Karpas-422 (cell line): ENCODE measurements at places on chromosomes 5 and 9.

DNA sequence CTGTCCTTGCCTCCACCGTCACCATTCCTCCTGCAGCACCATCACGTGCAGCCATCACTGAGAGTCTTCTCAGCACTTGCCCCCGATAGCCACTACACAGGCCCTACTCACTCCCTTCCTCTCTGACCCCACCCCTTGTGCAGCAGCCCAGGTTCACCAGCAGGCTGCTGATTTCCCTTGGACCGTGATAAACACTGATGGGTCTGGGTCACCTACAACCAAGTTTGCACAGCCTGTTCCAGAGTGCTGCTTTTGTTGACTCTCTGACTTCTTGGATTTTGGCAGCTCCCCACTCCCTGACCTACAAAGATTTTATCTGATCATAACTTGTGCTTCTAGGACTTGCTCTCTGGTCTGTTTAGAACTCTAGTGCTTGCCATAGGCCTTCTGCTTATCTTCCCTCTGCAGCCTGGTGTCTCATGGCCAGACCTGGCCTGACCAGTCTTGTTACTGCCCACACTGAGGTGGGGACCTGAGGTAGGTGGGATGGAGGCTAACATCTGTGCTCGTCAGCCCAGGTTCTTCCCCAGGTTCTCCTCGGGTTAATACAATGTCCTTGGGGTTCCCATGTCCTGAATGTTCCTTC, 109.3 kb downstream of the TARS1 start:
- DNase-seq: no peak

DNA sequence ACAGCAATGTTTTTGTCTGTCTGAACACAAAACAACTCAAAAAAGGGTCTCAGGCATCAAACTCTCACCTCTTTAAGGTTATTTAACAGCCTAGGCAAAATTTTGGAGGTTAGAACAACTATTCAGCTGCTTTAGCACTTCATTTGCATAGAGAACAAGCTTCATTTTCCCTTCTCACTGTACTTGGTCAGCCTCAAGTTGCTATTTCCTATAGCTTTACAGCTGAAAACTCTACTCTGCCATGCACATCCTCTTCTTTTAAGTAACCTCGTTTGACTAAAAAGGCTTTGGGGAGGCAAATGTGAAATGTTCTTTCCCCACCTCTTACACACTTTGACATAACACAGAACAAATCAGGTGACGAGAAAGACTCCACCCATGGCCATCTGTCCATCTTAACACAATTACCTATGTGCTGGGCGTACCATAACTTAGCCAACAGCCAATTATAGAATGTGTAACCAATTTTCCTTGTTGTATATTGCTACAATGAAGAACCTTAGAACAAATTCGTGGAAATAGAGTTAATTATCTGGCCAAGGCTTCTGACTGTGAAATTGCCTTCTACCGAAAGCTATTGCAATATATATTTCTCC, 195.7 kb downstream of the DCP2 start:
- DNase-seq: peak; percentile 60

GRCh38 chr5:111735583-111736270, 21.3 kb downstream of the NREP start:
- DNase-seq: no peak

DNA sequence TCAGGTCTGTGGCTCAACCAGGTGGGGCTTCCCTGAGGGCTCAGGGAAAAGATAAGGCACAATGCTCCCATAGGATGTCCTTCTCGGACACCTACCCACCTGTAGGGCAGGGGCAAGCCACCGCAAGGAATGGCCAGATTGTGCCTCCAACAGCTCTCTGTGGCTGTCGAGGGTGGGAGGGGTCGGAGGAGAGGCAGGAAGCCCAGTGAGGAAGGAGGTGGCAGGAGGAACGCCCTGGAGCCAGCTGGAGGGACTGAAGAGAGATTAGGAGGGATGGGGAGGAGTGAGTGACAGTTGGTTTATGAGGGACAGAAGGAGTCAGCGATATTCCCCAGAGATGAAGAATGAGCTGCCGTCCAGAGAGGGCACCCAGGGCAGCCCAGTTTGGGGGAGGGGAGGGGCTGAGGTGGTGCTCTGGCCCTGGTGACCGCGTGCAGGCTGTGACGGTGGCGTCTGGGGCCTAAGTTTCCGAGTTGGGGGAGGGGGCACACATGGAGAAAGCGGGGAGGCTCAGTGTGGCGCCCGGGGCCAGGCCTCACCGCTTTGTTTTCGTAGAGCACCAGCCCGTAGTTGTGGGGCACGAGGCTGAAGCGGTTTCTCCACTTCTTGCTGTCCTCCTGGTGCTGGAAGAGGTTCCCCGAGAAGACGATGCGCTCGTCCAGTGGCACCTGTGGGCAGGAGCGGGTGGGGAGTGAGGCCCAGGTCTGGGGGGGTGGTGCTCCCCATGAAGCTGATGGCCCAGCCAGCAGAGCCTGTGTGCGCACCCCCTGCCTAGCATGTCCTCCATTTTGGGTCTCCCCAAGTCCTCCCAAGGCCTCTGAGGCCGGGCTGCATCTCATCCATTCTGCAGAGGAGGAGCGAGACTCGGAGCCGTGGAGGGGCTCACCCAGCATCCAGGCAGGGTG, 75.6 kb downstream of the LRSAM1 start:
- no peak for DNase-seq

DNA sequence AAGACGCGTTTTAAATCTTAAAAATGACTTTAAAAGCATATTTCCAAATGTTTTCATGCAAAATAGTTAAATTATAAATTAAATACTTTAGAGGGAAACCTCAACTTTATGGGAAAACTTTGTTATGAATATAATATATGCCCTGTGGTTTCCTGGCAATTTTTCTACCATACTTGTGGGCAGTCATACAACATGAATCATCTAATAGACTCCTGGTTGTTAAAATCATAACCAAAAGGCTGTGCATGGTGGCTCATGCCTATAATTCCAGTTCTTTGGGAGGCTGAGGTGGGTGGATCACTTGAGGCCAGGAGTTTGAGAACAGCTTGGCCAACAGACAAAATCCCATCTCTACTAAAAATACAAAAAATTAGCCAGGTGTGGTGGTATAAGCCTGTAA, 18.2 kb downstream of the ATP10B start:
- DNase-seq: no peak
